ENCODE measurements at places on chromosomes 2 and 18.

- no peak for DNase-seq
These were observed 32.6 kb downstream of the MYL12B start for GRCh38 chr18:3294435-3295080.

DNA sequence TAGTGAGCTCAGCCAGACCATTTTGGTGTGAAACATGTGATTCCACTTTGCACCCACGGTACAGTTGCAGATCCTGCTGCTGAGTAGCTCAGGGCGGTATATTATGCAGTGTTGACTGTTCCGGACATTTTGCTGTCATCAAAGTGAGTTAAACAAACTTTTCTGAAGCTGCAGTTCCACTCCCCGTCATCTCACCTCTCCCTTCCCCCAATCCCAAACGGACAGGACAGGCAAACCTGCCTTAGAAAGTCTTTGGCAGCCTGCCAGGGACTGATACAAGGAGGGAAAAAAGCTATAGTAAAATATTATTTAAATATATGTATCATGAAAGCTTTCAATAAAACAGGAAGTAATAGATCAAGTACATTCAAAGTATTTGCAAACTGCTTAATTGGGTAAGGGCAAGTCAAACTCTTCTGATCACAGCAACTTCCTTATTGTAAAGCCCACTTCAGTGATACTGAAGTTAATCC, 35.5 kb upstream of the SP5 start:
- no peak for DNase-seq

DNA sequence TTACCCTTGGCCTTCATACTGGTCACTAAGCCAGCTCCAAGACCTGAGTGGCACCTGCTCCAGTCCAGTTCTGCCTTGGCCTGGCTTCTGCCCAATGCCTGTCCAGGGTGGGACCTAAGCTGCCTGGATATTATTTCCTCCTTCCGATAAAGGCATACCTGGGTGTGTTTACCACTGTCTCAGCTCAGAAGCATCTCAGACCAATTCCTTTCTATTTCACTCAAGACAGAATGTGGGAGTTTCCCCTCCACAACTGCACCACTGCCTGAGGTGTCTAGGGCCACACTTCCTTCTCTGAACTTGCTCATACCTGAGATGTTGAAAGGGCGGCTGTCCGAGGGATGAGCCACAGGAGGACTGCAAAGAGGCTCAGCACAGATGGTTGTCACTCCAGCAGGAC, 18.4 kb upstream of the CAB39 start:
- no peak for DNase-seq

GRCh38 chr2:172457536-172457935, 30.1 kb downstream of the ITGA6 start:
- DNase-seq: no peak

DNA sequence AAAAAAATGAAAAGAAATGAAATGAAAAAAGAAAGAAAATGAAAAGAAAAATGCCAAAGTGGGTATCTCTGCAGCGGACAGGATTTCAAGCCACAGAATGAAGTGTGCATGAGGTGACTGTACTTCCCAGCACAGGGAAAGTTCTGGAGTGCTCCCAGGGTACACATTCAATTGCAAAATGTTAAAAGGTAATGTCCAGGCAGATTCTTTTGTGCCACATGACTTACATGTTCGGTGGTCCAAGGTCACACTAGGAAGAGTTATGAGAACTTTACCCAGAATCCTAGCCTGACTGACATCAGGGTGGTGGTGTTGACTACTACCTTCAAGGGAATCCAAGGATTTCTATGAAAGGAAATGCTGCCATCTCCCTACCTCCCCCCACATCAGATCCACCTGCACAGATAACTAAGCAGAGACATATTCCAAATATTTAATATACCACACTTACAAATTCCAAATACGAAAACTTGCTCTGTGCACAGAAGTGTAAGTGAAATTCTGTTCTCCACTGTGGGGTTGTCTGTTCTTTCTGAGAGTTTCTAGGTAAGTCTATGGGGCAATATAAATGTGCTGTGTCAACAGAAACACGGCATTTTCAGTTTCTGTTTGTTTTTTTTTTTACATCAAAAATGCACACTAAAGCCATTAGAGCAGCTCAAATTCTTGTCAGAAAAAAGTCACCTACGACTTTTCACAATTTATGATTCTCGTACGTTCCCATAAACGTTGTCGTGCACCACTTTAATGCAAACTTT, 56.6 kb downstream of the CABYR start:
- DNase-seq: no peak

DNA sequence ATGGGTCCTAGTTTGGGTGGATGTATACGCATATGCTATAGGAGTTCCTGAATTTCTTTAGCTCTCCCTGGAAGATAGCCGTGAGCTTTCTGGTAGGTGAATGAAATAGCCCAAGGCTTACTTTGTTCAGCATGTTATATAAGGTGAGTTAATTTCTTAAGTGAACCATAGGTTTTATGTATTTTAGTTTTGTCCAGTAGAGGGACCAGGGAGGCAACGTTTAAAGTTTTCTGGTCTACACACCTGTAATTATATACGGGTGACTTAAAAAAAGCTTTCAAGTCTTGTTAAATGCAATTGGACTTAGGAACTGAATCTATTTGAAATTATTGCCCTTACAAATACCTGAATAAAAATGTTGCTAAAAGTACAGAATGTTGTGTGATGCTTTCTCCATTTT, 402.5 kb upstream of the DDX18 start:
- DNase-seq: no peak

DNA sequence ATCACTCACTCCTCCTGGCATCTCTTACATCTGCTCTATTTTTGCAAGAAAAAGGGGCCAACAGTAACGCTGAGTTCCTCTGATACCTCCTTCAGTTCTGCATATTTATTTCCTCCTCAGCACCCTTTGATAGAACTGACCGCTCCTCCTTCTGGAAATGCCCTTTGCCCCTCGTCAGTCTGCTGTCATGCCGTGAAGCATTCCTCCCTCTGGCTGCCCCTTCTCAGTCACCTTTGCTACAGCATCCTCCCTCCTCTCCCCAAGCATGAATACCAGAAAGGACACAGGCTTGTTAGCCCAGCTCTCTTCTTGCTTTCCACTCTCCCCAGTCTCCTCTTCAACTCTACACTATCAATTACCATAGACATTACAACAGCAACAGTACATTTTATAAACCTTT, 135.4 kb downstream of the NBAS start:
- DNase-seq: no peak
